GM23248 (cell line): ENCODE measurements at places on chromosomes 7 and 10. TPM values are rescaled to one million over a fixed set of nuclear protein-coding genes. Genes with fewer than 3 reads are reported as not detected.

Gene CTAGE4
- total RNA-seq = 1.3 TPM in 1 of 2 replicates, not detected in the other

DNA sequence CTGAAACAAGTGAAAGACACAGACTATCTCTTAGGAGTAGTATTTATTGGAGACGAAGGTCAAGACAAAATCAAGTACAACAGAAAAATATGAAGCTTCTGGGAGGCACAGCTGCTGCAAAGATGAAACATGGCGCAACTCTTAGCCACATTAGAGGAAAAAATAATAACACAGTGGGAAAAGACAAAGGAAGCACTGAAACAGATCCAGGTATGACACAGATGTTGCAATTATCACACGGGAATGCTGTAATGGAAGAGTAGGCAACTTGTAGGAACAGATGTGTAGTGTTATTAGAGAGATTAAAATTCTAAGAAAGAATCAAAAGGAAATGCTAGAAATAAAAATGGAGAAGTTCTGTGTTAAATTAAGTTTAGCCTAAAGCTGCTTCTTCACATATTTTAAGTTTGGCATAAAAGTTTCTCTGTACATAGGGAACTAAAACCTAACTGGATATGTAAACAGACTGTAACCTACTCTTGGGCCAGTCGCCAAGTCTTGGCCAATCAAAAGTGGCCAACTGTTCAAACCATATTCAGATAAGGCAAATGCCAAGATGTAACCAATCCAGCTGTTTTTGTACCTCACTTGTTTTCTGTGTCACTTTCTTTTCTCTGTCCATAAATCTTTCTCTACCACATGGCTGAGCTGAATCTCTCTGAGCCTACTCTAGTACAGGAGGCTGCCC is 1132.0 kb upstream of the LRRTM3 start:
- no peak for DNase-seq

DNA sequence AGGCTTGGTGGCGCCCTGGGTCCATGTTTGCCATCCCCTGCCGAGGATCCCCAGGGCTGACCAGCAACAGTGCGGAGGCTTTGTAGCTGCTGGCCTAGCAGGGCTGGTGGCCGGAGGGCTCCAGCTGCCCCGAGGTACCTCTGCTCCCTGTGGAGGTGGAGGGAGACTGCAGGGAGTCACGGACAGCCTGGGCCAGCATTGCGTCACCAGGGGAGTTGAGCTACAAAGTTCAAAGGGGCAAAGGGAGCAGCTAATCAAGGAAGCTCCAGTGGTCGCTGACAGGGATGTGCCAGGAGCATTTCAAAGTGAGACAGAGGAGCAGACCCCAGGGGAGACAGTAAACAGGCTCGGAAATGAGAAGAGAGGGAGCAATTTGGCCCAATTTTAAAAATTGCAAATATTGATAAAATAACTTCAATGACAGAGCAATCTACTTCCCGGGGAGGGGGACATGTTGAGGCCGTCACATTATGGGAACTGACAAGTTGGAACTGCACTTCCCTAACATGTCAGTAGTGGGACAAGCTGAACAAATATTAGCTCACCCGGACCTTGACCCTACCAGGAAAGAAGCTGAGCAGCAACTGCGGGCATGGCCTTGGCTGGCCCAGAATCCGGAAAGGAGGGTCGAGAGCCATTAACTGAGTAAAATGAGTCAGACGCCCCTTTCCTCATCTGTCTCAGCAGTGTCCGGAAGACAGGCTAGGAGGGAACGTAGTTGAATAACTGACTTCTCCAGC is 39.4 kb downstream of the BTBD16 start:
- DNase-seq = no peak

- peak; percentile 40 for DNase-seq
Measured at GRCh38 chr7:134478707-134479106, 19.8 kb upstream of the AKR1B1 start.

- peak; percentile 57 for DNase-seq
Measured at GRCh38 chr7:47610506-47611044, 28.7 kb upstream of the TNS3 start.

GRCh38 chr7:29146057-29146706 is at the start of gene CPVL:
CPVL (minus strand) TSS chr7:29146537; CDS start chr7:29121061, 25,476 bp downstream.
- peak; percentile 25 for DNase-seq
